Stimulated activated CD4-positive, alpha-beta T cell treated with anti-CD3 and anti-CD28 coated beads, Interleukin-4, amount 100 ng/mL, for 24 hours (primary cell): ENCODE measurements at places on chromosomes 16 and 17.

GRCh38 chr17:62566996-62567578 is 60.4 kb upstream of the MRC2 start:
- no peak for DNase-seq

DNA sequence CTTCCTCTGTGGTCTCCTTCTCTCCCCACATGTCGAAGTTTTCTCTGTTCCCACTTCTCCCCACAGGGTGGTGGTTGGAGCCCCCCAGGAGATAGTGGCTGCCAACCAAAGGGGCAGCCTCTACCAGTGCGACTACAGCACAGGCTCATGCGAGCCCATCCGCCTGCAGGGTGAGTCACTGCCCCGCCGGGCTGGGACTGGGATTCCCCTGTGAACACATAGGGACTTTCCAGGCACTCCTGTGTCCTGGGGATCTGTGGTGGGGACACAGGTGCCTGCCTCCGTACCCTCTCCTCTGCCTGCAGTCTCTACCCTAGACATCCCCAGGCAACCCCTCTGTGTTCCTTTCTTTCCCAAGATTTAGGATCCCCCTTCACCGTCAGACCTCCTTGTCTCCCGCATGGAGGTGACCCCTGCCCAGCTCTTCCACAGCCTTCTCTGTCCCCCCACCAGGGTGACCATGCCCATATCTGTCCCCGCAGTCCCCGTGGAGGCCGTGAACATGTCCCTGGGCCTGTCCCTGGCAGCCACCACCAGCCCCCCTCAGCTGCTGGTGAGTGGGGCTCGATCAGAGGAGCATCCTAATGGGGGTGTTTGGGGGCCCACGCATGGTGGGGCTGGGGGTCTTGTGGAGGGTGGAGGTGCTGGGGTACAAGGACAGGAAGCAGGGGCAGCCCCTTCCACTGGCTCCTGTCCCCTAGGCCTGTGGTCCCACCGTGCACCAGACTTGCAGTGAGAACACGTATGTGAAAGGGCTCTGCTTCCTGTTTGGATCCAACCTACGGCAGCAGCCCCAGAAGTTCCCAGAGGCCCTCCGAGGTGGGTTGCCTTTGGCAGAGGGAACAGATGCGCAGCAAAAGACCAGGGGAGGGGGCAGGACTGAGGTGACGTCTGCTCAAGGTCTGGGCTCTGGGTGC is 5.8 kb downstream of the ITGAM start:
- peak; percentile 78 for DNase-seq

DNA sequence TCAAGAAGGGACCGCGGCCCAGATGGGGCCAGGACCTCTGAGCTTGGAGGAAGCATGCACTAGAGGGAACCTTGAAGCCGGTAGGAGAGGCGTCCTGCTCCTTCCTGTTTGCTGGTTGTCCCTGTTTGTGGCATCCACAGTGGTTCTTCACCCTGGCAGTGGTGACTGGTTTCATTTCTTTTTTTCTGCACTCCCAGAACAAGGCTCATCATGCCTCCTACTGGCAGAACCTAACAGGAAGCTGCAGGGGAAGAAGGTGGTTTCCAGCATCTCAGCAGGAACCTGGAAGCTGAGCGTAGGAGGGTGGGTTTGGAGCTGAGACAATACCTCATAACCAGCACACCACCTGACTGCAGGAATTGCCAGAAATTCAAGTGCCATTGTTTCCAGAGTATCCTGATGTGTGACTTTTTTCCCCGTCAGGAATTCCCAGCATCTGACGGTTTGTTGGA is 5.8 kb downstream of the TMEM231 start:
- peak; percentile 22 for DNase-seq

DNA sequence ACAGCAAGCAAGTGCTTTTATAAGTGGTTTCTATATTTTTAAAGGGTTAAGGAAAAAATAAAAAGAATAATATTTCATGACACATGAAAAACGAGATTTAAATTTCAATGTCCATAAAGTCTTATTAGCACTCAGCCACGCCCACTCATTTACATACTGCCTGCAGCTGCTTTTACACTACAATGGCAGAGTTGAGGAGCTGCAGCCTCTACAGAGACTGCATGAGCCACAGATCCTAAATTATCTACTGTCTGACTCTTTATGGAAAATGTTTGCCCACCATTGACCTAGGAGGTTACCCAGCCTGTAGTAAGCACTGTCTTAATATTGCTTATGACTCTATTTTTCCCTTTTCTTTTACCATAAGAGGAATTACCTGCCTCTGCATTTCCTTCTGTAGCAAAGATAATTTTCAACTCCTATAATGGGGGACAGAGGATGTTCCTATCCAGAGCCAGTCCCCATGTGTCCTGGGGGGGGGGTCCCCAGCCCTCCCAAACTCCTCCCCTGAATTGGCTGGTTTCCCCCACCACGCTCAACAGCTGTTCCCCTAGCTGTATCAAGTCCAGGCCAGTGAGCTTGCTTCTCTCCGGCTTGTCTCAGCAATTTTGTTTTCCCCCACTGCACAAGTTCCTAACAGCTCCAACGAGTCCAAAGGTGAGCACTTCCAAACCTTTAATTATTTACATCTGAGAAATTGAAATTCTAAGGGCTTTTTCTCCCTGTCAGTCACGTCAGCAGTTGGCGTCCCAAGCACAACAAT is 139.4 kb upstream of the ERCC4 start:
- DNase-seq, result no peak

DNA sequence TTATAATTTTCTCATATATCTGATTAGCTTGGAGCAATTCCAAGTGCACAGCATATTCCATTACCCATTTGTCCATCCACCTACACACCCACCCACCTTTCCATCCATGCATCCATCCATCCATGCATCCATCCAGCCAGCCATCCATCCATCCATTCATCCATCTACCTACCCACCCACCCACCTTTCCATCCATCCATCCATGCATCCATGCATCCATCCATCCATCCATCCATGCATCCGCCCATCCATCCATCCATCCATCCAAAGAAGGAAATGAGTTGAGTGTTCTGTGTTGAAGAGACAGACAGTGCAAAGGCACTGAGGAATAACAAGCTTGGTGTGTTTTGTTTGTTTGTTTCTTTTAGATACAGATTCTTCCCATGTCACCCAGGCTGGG is 78.7 kb upstream of the FAM20A start:
- no peak for DNase-seq

GRCh38 chr17:76467809-76468633 is 618 bp downstream of the AANAT start:
- no peak for DNase-seq

DNA sequence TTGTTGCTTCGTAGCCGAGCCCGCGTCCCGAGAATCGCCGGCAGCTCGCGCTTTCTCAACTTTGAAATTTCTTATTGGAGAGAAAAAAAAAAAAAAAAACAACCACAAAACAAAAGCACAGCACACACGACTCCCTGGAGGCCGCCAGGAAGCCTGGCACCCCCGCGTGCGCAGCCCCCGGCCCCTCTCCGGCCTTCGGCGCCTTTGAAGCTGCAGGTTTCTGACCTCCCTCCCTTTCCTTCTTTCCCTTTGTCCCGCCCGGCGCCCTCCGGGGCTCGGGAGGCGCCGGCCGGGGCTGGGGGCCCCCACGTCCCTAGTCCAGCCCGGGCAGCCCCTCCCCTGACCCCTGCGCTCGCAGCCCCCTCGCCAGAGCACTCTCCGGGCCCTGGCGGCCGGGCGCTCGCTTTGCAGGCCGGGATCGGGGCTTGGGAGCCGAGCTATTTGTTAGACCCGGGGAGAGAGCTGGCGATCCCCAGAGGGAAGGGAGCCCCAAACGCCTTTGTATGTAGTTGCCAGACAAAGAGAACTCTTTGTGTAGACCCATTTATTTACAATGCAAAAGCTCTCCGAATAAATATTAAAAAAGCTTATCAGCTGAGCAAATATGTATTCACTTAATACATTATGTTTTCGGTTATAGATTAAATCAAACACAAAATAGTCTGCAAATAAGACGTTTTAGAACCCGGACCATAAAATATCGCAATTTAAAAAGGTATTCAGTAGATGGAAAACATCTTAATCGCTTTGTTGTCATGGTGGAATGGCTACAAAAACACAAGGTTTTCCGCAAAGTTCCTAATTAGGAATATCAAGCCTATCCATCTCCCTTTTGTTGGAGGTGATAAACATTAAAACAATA is 2.3 kb downstream of the BAHCC1 start:
- no peak for DNase-seq

- no peak for DNase-seq
These were observed 273.0 kb upstream of the IRX5 start for GRCh38 chr16:54657709-54658102.

- no peak for DNase-seq
These were observed 480.6 kb downstream of the TMEM114 start for GRCh38 chr16:8109510-8110369.

- DNase-seq, result peak; percentile 64
These were observed 14.7 kb downstream of the RARA start for GRCh38 chr17:40323391-40324381.

DNA sequence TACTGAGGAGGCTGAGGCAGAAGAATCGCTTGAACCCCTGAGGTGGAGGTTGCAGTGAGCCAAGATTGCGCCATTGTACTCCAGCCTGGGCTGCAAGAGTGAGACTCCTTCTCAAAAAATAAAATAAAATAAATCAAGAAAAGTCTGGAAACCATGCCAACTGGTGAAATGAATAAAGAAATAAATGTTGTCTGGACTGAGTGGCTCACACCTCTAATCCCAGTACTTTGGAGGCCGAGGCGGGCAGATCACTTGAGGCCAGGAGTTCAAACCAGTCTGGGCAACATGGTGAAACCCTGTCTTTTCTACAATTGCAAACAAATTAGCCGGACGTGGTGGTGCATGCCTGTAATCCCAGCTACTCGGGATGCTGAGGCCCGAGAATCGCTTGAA is 744 bp upstream of the LRRC37A3 start:
- DNase-seq, result no peak

GRCh38 chr16:66065925-66066324 is 300.6 kb upstream of the CDH5 start:
- no peak for DNase-seq

DNA sequence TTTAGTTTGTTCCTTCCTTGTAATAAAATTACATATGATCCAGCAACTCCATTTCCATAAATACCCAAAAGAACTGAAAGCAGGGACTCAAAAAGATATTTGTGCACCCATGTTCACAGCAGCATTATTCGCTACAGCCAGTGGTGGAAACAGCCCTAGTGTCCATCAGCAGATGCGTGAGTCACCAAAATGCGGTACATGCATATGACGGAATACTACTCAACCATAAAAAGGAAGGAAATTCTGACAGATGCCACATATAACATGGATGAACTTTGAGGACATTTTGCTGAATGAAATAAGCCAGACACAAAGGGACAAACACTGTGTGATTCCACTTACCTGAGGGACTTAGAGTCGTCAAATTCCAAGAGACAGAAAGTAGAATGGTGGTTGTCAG is 9.1 kb upstream of the SLC47A2 start:
- DNase-seq, result no peak

GRCh38 chr17:42407289-42407836 is 15.7 kb downstream of the CAVIN1 start:
- DNase-seq, result peak; percentile 65
